Stimulated activated CD4-positive, alpha-beta T cell treated with anti-CD3 and anti-CD28 coated beads, Interleukin-15, amount 100 ng/mL, for 24 hours (primary cell): ENCODE measurements at places on chromosomes 7 and 10.

- DNase-seq: no peak
Measured at GRCh38 chr7:123190109-123190831, 9.5 kb downstream of the SLC13A1 start.

- DNase-seq: no peak
Measured at GRCh38 chr10:117421985-117422384, 46.7 kb upstream of the PDZD8 start.

- DNase-seq: no peak
Measured at GRCh38 chr7:144019457-144019856, 19.3 kb downstream of the OR6B1 start.

DNA sequence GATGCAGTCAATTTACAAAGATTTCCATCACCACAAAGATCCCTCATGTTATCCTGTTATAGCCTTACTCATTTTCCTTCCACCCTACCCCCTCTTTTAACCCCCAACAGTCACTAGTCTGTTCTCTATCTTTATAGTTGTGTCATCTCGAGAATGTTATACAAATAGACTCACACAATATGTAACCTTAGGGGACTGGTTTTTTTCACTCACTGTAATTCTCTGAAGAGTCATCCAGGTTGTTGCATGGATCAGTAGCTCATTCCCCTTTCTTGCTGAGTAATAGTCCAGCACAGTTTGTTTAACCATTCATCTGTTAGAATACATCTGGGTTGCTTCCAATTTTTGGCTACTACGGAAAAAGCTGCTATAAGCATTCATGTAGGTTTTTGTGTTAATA lies 121.1 kb upstream of the PDE1C start:
- no peak for DNase-seq
